Glutamatergic neuron (in vitro differentiated cells): ENCODE measurements at places on chromosomes 1 and 21. TPM values are rescaled to one million over a fixed set of nuclear protein-coding genes. Genes with fewer than 3 reads are reported as not detected.

Gene CLCNKB
- total RNA-seq, result not detected

DNA sequence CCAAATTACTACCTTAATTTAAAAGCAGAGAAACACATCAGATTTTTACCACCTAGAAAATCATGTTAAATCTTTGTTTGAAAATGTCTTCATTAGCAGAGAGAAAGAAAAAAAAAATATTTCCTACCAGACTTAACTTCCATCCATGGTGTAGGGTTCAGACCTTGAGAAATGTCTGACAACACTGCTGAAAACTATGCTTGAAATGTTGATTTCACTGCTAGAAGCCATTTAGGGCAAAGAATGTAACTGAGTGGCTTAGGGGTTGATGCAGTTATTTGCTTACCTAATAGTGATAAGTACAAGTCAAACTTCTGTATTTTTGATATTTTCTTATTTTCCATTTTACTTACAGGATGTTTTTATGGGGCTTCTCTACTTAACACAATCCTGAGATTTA, 495.6 kb upstream of the NEGR1 start:
- DNase-seq, result no peak

Gene KRTAP10-9
- not detected for total RNA-seq

Gene CLCA1
- total RNA-seq, result not detected

Gene TAL1
- 2.1 TPM for total RNA-seq

GRCh38 chr1:229434005-229434640, at the start of gene ACTA1:
Gene ACTA1 (minus strand): TSS chr1:229434094. CDS start chr1:229433115, 979 bp downstream.
- peak; percentile 52 for DNase-seq

DNA sequence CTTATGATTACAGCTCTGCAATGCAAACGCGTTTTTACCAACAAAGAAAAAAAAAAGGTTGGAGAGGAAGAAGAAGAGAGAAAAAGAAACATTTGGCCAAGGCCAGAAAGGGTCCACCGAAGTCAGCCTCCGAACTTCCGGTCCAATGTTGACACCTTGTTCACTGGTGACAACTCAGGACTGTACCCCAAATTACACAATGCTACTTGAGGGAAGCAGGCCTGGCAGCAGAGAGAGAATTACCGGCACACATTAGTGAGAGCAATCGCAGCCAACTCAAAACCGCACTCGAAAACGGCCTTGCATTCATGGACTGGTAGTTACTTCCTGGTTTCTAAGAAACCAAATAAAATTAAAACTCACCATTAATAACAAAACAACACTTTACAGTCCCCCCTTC, 652.5 kb downstream of the KIF26B start:
- no peak for DNase-seq

GRCh38 chr1:169957884-169958283, 64.2 kb upstream of the SCYL3 start:
- DNase-seq, result no peak

Gene DCAF8
- total RNA-seq, result 146 TPM

Gene ATP13A2
- 65.0 TPM for total RNA-seq

DNA sequence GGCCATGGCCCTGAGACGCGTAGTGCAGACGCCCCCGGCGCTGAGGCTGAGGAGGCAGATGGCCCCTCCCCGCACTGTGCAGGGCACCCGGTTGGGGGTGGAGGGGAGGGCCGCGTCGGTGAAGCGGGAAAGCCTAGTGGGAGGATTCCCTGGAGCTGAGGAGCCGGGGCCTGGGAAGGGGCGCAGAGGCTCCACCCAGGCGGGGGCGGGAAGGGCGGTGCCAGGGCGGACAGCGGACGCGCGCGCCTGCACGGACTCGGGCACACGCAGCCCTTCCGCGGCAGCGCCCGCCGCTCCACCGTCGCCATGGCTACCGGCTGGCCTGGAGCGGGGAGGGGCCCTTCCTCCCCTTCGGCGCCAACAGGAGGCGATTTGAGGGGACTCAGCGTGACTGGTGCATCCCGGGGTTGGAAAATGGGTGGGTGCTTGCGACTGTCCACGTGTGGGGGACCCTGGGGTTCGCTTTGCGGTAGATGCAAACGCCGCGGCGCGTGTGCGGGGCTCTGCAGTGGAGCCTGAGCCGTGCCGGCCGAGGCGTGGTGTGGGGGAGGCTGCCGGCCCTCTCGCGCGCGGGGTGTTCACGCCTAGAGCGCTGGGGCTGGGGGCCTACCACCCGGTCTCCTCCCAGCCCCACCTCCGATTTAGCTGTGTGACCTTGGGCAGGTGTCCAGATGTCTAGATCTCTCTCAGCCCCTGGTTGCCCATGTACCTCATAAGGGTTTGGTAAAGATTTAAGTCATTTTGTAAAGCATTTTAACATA, 35.1 kb downstream of the PTPRF start:
- DNase-seq, result peak; percentile 79

DNA sequence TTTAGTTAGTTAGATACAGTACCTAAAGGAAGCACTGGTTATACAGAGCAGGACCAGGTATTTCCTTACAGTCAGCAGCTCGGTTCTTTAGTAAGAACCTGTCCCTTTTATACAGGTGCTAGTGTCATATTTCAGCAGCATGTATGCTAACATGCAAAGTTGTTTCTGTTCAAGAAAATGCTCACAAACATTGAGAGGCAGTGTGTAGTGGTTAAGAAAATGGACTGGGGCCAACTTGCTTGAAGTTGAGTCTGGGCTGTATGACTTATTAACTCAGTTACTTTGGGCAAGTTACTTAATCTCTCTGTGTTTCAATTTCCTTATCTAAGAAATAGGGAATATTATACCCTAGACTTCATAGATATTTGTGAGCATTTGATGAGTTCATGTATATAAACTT, 31.1 kb downstream of the AK4 start:
- DNase-seq, result no peak

- no peak for DNase-seq
Observed at GRCh38 chr1:179127163-179127895, 45.5 kb downstream of the TOR3A start.

GRCh38 chr1:37308031-37308960, 166.1 kb upstream of the ZC3H12A start:
- no peak for DNase-seq

- peak; percentile 36 for DNase-seq
Observed at GRCh38 chr1:22018583-22019559, 17.4 kb downstream of the CELA3A start.

Gene CADM3
- 165 TPM for total RNA-seq

GRCh38 chr1:20775700-20776099, 11.4 kb downstream of the HP1BP3 start:
- no peak for DNase-seq

- no peak for DNase-seq
Observed at GRCh38 chr1:246709835-246710234, 14.4 kb upstream of the SCCPDH start.

Gene VWA5B1
- total RNA-seq, result 0.10 TPM

Gene IARS2
- total RNA-seq, result 35.4 TPM

Gene VHLL
- total RNA-seq, result not detected

GRCh38 chr1:30516485-30516858, 206.9 kb downstream of the MATN1 start:
- DNase-seq, result no peak

DNA sequence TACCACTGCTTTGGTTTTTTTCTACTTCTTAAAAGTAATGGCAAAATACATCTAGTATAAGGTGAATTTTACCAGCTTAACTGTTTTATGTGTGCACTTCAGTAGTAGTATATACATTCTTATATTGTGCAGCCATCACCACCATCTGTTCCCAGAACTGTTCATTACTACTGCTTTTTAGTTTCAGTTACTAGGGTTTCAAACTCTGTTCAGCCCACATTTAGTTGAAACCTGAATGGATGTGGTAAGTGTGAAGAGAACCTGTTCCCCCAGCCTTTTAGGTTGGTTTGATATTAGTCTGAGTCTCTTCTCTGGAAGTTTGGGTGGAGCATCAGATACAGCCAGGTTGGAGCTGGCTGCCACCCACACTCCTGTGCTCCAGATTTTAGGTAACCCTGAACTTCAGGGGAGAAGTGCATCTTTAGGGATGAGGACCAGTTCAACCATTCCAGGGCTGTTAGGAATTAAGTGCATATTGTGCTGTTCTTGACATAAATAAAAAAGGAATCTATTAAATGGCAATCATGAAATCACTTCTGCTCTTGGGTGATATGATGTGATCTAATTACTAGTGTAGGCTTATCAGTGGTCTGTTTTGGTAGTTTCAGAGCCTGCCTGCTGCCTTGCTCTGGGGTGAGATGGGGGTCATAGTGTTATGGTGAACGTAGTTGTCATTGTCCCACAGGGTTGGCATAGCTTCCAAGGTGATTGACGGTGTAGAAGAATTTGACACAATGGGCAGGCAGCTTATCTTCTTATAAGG, 32.1 kb downstream of the URB2 start:
- no peak for DNase-seq

Gene KRTAP11-1
- not detected for total RNA-seq

DNA sequence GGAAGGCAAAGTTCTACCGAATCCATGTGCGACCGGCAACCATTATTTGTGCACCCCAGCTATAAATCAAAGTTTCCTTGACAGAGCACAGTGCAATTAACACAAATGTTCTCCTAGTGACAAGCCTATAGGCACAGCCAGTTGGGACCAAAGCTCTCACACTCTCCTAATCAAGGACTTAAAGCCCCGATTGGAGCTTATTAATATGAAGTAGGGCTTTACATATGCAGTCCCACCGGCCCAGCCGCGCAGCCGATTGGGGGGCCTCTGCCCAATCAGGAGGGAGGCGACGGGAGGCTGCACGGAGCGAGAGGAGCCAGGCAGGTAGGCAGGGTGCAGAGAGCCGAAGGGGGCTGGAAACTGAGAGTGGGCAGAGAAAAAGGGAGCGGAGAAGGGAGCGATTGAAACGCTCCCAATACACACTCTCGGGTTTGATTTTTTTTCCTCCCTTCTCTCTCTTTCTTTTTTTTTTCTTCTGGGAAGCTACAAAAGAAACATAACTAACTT, at the start of gene ESRRG:
Gene ESRRG (minus strand): TSS at position 156 of the 507 bp plus-strand sequence. CDS start 130 bp downstream, at position 26.
- peak; percentile 84 for DNase-seq
